ENCODE measurements at places on chromosomes 6 and 20. TPM values are rescaled to one million over a fixed set of nuclear protein-coding genes. Genes with fewer than 3 reads are reported as not detected.

The RPL10A gene
- total RNA-seq, result 1,239 TPM

The SYS1 gene
- total RNA-seq, result 24.2 TPM

The GPLD1 gene
- total RNA-seq, result 0.18 TPM

The EPB41L1 gene
- 0.20 TPM for total RNA-seq

The TGM3 gene
- not detected for total RNA-seq

The CDH26 gene
- 0.86 TPM for total RNA-seq

DNA sequence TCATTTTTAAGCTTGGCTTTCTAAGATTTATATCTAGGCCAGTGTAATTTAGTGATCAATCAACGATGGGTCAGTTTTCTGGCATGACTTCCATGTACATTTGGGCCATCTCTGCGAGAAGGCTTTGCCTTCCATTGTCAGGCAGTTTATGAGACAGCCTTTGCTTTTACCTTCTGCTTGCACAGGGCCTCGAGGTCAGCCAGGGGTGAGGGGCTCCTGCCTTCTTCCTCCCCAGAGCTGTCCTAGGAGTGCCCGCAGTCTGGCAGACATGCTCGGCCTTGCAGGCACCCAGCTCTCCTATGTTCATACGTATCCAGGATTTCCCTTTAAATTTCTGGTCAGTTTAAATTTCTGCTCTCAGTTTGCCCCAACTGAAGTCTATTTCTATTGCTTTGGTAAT is 367.2 kb downstream of the SMOC2 start:
- H3K4me1 ChIP-seq, result no peaks in the 10 kb centered on the region
- peaks cover 5% of the 10 kb centered on the region for H3K27me3 ChIP-seq
- DNase-seq, result no peak

- no peak for DNase-seq
- no peak overlapping the region for H3K27ac ChIP-seq
- H3K27me3 ChIP-seq, result peaks cover 2% of the 10 kb centered on the region
Measured at GRCh38 chr20:57468523-57469417, 56.2 kb downstream of the CTCFL start.
